ENCODE measurements at places on chromosomes 12 and 14. TPM values are rescaled to one million over a fixed set of nuclear protein-coding genes. Genes with fewer than 3 reads are reported as not detected.

The PLA2G1B gene
- not detected for total RNA-seq

The TAS2R31 gene
- total RNA-seq: 0.86 TPM

The LHX5 gene
- total RNA-seq: not detected

The ADCY4 gene
- total RNA-seq: 0.70 TPM

The TMBIM6 gene
- total RNA-seq: 410 TPM

The CCNT1 gene
- total RNA-seq: 65.5 TPM

- peaks cover 24% of the 10 kb centered on the region for H3K27me3 ChIP-seq
- H3K4me1 ChIP-seq: no peaks in the 10 kb centered on the region
- H3K27ac ChIP-seq: no peak overlapping the region
- H3K36me3 ChIP-seq: no peaks in the 10 kb centered on the region
- no peak for DNase-seq
- no peak overlapping the region for H3K4me3 ChIP-seq
Measured at GRCh38 chr12:13365748-13366366, 169.3 kb downstream of the EMP1 start.

DNA sequence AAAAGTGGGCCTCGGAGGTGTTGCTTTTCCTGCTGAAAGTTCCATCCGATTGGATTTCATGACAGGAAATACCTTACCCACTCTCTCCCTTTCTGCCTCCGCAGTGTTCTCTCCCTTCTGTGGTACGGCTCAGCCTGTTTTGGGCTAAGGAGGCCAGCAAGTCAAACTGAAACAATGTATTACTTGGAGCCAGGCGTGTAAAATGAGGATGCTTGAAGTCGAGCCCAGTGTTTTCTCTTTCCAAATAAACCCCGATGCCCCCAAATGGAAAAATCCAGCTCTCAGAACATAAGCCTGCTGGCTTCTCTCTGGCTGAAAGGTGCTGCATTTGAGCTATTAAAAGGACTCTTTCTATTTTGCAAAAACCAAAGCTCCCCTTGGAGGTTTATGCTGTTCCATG is 124.7 kb downstream of the ZNF664 start:
- no peak overlapping the region for H3K27ac ChIP-seq
- H3K36me3 ChIP-seq: no peaks in the 10 kb centered on the region
- no peak overlapping the region for H3K4me3 ChIP-seq

DNA sequence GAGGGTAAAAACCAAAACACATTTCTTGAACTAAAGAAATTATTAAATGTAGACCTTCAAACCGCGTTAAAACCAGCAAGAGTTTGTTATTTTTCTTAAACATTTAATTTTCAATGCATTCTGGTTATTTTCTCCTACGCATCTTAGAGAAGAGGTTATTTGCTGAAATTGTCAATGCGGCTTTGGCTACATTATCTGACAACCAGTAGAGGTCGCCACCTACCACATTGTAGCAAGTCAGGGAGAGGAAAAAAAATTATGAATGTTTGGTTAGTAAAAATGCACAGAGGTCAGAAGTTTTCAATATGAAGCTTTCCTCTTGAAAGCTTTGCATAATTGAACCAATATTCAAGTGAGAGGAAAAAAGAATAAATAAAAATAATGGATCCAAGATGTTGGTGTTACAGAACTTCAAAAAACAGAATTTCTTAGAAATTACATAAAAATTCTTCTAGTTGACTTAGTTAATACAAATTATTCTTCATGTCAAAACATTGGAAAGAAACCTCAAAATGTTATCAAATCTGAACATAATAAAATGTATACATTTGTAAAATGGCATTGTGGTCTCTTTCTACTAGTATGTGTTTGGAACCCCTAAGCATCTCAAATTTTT is 159.4 kb upstream of the TMTC2 start:
- peak; percentile 14 for DNase-seq
- no peaks in the 10 kb centered on the region for H3K4me1 ChIP-seq

DNA sequence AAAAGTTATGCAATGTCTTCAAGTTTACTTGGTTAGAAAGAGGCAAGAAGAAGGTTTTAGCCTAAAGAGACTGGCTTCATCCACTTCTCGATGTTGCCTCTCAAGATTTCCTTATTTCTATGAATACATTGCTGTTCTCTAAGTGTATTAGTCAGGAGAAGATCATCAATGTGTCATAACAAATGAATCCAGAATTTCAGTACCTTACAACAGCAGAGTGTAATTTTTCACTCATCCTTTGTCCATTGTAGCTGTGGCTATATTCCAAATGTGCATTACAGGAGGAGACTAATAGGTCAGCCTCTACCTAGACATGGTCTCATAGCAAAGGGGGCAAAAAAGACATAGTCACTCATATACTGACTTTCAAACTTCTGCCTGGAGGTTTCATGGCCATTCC is 579.1 kb downstream of the PRKD1 start:
- no peak for DNase-seq
- no peak overlapping the region for H3K4me3 ChIP-seq
- no peaks in the 10 kb centered on the region for H3K4me1 ChIP-seq
- H3K27me3 ChIP-seq: no peaks in the 10 kb centered on the region
- no peaks in the 10 kb centered on the region for H3K36me3 ChIP-seq

DNA sequence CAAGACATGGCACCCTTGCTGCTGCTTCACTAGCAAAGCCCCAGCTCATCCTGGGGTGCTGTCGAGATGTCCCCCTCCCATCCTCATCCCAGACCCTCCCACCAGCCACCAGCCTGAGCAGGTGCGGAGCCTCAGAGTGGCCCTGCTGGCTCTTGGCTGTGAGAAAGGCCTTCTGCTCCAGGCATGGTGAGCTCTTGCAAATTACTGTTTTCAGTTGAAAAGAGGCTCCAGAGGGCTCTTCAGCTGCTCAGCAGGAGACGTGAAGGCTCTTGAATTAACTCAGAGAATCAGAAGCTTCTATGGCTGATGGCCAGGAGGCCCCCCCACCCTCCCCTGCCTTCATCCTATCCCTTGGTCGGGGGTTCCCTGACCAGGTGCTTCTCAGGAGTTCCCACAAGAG is 44.1 kb downstream of the WSCD2 start:
- no peaks in the 10 kb centered on the region for H3K4me1 ChIP-seq
- no peaks in the 10 kb centered on the region for H3K36me3 ChIP-seq
- H3K27ac ChIP-seq: no peak overlapping the region
- DNase-seq: no peak
- peaks cover 14% of the 10 kb centered on the region for H3K27me3 ChIP-seq

DNA sequence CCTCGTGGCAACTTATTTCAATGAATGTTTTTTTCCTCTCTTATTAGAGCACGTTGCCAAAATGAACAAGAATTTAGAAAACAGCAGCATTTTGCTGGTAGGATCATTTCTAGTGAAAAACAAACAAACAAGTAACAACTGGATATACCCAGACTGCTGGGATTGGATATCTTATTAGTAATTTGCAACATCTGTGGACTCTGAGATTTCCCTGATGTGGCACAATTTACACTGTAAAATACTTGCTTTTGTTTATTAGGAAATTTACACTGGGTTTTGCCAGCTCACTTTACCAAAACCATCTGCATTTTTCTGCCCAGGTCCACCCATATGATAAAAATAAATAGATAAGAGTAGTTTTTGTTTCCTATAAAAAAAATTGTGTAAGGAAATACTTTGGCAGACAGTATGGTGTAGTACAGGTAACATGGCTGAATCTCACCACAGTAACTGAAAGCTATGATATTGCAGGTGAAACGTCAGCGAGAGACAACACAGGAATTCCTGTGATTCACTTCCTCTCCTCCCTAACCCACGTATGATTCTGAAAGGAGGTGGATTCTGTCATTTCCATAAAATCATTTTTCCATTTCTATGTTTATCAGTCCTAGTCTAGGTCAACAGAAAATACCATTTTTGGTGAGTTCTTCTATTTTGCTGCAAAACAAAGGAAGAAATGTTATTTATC is 176.2 kb upstream of the NOVA1 start:
- no peaks in the 10 kb centered on the region for H3K27me3 ChIP-seq
- H3K36me3 ChIP-seq: no peaks in the 10 kb centered on the region
- no peak overlapping the region for H3K4me3 ChIP-seq
- H3K27ac ChIP-seq: no peak overlapping the region

DNA sequence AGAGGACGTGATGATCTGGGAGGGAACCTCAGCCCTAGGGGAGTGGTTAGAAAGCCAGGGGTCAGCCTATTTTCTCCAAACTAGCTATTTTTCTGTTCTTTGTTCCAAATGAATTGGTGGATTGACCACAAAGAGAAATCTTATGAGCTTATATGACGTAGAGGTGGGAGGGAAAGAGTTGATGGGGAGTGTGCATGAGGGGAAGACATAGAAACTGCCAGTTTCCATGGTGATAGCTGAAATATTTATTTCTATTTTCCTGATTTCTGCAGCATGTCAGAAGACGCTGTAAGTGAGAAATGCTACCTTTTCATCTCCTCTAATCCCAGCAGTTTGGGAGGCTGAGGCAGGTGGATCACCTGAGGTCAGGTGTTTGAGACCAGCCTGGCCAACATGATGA is 51.4 kb upstream of the CISTR start:
- peaks cover 54% of the 10 kb centered on the region for H3K27me3 ChIP-seq
- H3K27ac ChIP-seq: no peak overlapping the region
- DNase-seq: no peak
- no peak overlapping the region for H3K4me3 ChIP-seq
- no peaks in the 10 kb centered on the region for H3K4me1 ChIP-seq

DNA sequence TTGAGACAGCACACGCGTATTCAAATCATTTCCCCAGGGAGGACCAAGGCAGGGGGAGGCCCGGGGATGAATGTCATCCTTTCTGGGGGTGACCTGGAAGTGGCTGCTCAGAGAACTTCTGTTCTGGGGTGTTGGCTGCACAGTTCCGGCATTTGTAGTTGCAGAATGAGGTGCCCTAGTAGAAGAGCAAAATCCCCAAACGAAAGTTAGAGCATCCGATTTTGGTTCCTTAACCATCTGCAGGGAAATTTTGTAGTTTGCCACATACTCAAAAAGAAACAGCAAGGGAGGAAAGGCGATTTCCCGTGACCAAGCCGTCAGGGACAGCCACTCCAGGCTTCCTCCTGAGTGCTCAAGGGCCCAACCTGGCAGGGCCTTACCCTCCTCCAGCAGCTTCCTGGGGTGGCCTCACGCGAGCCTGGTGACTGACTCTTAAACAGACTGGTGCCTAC is 13.0 kb upstream of the TRAF3 start:
- H3K4me1 ChIP-seq: peaks cover 2% of the 10 kb centered on the region
- H3K4me3 ChIP-seq: no peak overlapping the region
- H3K27ac ChIP-seq: no peak overlapping the region
- no peak for DNase-seq

- peaks cover 4% of the 10 kb centered on the region for H3K4me1 ChIP-seq
- H3K4me3 ChIP-seq: no peak overlapping the region
- H3K36me3 ChIP-seq: no peaks in the 10 kb centered on the region
- DNase-seq: no peak
- no peaks in the 10 kb centered on the region for H3K27me3 ChIP-seq
Measured at GRCh38 chr14:97594306-97594705, 797.1 kb downstream of the VRK1 start.

DNA sequence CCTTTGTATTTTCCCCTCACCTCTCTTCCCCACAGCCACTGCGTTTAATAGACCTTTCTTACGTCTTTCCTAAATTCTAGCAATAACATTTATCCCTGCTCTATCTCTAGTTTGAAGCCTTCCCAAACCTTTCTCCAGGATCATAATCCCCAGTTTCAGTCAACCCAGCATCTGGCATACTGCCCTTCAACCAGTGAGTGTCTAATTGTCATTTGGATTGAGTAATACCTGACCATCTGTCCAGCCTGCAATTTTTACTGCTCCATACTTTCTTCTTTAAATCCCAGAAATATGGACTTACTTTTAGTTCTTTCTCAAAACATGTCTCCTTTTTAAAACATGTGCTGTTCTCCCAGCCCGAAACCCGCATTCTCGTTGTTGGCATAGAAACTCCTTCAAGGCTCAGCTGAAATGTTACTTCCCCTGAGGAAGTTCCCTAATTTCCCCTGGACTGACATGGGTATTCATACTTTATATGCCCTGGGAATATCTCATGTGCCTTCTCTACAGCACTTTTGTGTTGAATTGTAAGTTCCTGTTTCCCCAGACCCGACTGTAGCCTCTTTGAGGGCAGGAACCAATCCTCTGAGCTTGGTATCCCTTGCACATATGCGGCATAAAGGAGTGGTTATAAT is 65.1 kb upstream of the ETV6 start:
- H3K4me3 ChIP-seq: no peak overlapping the region
- H3K4me1 ChIP-seq: peaks cover 2% of the 10 kb centered on the region
- no peak overlapping the region for H3K27ac ChIP-seq
- DNase-seq: no peak
- H3K36me3 ChIP-seq: no peaks in the 10 kb centered on the region

DNA sequence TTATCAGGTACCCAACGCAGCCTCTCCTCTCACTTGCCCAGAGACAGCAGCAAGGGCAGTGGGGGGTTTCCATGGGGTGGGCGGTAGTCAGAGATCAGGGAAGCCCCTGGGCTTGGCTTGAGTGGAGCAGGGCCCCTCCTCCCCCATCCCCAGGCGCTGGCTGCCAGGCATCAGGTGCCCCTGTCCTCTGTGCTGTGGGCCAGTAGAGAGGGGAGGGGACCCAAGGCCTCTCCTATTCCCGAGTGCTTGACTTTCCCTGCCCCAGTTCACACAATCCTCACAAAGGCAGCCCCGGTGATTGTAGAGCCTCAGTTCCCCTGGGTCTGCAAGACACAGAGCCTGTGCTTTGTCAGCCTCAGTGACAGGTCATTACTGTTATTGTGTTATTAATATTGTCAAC is 57.7 kb downstream of the MVK start:
- H3K4me3 ChIP-seq: no peak overlapping the region
- no peaks in the 10 kb centered on the region for H3K4me1 ChIP-seq
- no peaks in the 10 kb centered on the region for H3K36me3 ChIP-seq
- DNase-seq: no peak
- no peak overlapping the region for H3K27ac ChIP-seq

DNA sequence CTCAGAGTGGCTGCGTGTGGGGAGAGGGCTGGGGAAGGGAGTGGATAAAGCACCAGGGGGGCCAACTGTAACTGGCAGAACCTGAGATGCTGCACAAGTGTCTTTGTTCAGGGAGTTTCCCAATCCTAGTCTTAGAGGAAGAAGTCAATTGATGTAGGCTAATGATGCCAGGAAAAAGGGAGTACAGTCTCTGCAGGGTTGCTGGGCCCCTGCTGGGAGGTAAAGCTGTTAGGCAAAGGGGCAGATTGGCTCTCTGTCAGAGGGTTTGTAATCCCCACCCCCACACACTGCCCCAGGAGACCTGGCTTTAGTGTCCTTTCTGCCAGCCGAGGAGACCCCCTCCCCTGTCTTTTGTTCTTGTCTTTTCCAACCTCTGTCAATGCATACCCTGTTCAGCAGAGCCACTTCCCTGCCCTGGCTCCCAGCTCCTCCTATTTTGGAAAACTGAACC is 178.4 kb downstream of the KCNA5 start:
- no peak overlapping the region for H3K27ac ChIP-seq
- DNase-seq: no peak
- H3K36me3 ChIP-seq: no peaks in the 10 kb centered on the region
- peaks cover 12% of the 10 kb centered on the region for H3K4me1 ChIP-seq
- no peak overlapping the region for H3K4me3 ChIP-seq
- H3K27me3 ChIP-seq: peaks cover 37% of the 10 kb centered on the region

- DNase-seq: no peak
- no peaks in the 10 kb centered on the region for H3K36me3 ChIP-seq
- peaks cover 7% of the 10 kb centered on the region for H3K27me3 ChIP-seq
- no peak overlapping the region for H3K27ac ChIP-seq
- H3K4me1 ChIP-seq: no peaks in the 10 kb centered on the region
Measured at GRCh38 chr14:88952901-88953300, 128.4 kb downstream of the TTC8 start.
